GM10248 (cell line): ENCODE measurements at places on chromosomes 6 and 20.

GRCh38 chr6:32816746-32817204, at the start of gene HLA-DOB:
TSS of gene HLA-DOB (minus strand) at chr6:32817002. CDS start at chr6:32816951, 51 bp downstream.
- peak; percentile 81 for DNase-seq

DNA sequence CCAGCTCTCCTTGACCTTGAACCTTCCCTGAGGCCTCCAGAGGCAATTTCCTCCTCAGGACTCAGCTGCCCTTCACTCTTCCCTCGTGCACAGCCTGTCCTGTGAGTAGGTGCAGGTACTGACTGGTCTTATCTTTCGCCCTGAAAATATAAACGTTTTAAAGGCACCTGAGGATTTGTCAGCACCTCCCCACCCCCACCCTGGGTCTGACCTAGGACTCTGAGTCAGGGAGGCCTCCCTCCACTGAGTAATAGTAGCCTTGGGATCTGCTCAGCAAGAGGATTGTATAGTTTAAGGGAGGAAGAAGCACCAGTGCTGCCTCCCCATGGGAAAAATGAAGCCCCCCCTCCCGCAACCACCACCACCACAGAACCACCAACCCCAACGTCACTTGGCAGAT, 54.6 kb downstream of the PPARD start:
- DNase-seq, result no peak

GRCh38 chr6:149755300-149756260, 6.0 kb downstream of the PCMT1 start:
- DNase-seq, result no peak

DNA sequence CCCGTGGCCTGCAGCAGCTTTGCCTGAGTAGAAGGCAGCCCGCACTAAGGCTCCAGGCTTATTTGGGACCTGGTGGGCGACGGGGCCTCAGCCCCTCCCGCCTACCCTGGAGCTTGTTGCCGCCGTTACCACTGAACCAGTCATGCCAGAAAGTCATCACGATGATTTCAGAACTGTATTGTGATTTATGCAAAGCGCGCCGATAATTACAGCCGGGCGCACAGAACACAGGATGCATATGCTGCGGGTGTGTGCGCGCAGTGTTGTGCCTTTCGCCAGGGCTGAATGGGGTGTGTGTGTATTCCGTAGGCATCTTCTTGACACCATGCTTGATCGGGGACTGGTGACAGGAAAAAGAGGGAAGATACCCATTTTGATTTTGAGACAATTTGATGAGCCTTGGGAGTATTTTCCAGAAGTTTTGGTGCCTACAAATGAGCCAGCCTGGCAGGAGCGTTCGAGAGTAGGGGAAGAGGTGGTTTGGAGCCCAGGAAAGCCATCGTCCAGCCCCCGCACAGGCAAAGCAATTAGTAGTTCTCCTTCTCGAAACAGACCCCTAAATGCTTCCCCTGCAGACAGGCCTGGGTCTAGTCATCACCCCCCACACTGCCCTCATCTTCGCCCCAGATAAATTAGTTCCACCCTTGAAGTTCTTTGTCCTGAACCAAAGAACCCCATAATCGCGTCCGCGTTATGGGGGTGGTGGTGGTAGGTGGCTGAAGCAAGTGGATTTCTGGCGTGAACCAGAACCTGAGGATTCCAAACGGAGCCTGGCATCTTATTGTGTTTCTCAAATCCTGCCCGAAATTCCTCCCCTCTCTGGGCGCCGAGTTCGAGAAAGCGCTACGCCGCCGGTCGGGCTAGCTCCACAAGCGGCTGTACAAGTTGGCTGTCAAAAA, 1.9 kb upstream of the NR2E1 start:
- no peak for DNase-seq

GRCh38 chr6:16851758-16852157, 90.5 kb upstream of the ATXN1 start:
- no peak for DNase-seq

- DNase-seq, result no peak
These were observed 121.3 kb upstream of the PTPN1 start for GRCh38 chr20:50388733-50389437.

DNA sequence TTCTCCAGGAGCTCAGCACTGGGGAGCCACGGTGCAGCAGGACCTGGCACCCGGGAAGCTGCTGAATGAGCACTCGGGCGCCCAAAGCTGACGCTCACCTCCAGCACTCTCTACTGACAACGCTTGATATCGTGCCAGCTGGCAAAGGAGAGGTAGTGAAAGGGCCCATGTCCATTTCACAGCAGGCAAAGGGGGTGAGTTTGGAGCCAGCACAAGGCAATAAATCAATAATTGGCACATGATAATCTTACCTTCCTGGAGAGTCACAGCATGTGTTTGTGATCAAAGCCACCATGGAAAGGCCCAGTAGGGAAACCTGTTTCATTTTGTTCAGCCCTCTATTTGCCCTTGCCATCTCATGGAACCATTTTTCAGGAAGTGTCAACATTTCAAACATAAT, 23.3 kb upstream of the SMIM26 start:
- no peak for DNase-seq

DNA sequence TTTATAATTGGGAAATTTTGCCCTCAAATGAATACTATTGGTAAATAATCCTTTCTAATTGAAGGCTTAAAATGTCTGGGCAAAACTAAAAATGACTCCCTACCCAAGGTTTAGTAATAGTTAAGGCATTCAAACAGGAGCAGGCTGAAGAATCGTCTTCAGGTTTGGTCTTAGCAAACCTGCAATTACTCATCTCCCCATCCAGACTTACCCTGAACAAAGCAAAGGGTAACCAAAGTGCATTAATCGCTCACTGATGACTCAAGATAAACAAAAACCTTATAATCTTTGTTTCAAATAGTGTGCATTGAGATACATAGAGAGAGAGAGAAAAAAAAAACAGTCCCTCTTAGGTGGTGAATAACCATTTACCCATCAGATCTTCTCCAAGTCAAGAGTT, 225.5 kb downstream of the BMP2 start:
- DNase-seq, result no peak

- DNase-seq, result no peak
These were observed 7.5 kb downstream of the SNX5 start for GRCh38 chr20:17960927-17961586.
